ENCODE measurements at places on chromosomes 4 and X.

DNA sequence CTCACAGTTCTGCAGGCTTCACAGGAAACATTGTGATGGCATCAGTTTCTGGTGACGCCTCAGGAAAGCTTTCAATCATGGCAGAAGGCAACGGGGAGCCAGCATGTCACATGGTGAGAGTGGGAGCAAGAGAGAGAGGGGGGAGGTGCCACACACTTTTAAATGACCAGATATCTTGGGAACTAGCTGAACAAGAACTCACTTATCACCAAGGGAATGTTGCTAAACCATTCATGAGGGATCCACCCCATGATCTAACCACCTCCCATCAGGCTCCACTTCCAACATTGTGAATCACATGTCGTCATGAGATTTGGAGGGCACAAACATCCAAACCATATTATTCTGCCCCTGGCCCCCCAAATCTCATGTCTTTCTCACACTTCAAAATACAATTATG is 43.3 kb upstream of the GPR173 start:
- DNase-seq = no peak

GRCh38 chr4:162684998-162685397 is 481.7 kb downstream of the NAF1 start:
- no peak for DNase-seq

DNA sequence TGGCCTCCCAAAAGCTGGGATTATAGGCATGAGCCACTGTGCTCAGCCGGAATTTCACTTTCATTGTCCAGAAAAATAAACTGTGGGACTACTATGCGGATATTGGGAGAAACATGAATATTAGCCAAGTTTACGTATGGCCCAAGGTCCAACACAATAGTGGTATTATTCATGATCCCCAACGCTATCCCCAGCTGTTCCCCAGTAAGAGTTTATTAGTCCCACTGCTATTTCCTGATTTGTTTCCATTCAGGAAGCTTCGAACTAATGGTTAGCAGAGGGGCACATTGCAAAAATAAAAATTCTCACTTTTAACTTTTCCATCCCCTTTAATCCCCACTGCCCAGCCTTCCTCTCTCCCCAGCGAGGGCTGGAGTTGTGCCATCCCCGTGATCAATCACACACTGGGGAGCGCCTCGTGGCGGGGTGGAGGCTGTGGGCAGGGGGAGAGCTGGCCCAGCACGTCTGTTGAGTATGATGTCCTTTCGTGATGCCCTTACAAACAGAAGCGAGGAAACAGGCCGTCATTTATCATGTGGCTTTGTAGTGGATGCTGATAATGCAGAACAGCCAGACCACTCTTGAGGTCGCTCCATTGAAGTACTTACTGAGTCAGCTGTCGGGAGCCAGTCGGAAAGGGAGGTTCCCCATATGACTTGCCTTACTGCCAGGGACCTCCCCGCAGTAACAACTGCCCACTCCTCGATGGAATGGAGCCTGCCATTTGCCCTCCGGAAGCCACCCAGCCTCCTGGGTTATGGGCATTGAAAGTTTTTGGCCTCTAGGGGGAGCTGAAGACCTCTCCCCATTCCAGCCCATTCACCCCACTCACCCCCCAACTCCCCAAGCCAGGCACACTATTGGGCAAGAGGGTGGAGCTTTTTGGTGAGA is 117.0 kb downstream of the KDR start:
- no peak for DNase-seq

DNA sequence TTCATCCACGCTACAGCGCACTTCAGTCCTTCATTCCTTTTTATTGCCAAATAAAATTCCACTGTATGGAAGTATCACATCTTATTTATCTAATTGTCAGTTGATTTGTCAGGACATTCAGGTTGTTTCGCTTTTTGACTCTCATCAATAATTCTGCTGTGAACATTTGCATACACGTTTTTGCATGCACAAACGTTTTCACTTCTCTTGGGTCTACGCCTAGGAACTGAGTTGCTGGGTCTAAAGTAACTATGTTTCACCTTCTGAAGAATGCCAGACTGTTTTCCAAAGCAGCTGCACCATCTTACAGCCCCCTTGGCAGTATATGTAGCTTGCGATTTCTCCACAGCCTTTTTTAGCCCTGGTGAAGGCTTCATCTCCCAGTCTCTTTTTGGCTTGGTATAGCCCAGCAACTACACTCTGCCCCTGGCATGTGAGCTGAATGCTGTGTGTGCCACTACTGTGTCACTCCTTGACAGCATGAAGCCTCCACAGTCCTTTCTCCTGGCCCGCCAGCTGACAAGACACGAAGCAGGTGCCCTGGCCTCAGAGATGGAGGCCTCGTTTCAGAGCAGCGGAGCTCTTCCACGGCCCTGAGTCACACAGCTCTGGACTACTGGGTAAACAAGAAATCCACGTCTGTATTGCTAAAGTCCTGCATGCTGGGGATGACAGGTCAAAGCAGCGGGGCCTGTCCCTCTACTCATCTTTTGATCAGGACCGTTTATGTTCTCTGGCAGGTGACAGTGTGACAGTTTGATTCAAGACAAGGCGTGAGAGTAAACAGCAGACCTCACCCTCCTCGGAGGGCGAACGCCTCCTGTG is 75.5 kb downstream of the NSUN7 start:
- DNase-seq = no peak

- no peak for DNase-seq
Observed at GRCh38 chr4:56772134-56772533, 49.4 kb downstream of the SPINK2 start.

- no peak for DNase-seq
Observed at GRCh38 chr4:169660929-169661328, 40.6 kb downstream of the CLCN3 start.

DNA sequence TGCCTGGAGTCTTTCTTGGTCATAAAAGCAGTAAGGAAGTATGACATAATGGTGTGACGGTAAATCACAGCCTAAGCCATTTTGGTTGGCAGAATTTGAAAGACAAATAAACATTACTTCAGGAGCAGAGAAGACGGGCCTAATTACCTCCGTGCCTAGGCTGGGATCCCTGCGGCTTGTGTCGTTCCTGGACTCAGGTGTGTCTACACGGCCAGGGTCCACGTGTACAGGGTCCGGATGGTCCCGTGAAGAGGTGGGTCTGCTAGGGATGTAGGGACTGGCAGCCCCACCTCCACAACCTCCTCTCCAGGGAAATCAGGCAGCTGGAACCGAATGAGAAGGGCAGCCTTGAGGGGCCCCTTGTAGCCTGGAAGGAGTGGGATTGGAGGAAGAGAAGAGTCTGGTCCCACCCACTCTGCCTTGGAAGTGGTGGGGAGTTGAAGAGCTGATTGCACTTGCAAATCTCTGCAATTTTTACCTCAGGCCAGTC is 55.4 kb upstream of the PLAC1 start:
- DNase-seq = no peak

DNA sequence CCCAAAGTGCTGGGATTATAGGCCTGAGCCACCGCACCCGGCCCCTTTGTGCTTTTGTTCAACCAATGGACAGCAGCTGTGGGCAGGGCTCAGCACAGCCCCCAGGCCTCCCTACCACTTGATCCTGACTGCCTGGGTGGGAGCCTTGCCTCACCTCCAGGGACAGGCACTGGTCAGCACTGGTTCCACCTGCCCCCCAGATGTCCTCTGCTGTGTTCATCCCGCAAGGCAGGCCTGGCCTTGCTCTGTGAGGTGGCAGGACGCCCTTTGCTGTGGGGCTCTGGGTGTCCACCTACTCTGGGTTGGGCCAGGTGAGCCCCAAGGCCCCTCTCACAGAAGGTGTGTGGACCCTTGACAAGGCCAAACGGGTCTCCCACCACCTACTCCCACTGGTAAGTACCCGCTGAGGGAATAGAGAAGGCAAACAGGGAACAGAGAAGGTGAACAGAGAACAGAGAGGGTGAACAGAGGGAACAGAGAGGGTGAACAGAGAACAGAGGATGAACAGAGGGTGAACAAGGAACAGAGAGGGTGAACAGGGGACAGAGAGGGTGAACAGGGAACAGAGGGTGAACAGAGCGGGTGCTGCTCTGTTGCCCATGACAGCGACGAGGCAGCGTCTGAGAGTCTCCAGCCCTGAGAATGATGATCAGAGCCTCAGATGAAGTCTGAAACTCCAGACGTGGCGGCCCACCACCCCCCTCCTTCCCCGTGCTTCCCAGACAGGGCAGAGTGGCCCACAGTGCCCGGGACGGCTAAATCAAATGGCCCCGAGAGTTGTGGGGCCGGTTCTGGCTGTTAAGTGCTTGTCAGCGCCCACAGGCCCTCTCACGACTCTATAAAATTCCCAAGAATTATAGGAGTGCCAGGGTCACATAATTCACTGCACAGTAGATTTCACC is 55.0 kb upstream of the NKX1-1 start:
- DNase-seq = no peak

- no peak for DNase-seq
Observed at GRCh38 chr4:87078987-87079486, 141.4 kb downstream of the KLHL8 start.

DNA sequence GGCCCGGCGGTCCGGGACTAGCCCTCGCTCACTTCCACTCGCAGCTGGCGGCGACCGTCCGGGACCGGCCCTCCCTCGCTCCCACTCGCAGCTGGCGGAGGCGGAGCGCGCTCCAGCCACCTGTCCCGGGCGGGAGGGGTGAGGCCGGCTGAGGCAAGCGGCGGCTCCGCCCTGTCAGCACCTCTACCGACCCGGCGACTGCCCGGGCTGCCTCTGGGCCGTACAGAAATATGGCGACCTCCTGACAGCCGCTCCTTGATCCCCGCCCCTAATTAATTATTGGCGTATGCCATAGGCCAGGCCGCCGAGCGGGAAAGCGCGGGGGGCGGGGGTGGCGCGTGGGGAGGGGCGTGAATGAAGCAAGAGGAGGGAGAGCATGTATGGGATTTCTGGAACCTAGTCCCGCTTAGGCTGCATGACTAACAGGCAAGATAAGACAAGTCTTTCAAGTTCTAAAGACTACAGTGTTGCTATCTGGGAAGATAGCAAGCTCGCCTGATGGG is at the start of gene MORC4:
MORC4 (minus strand) TSS at position 200 of the 503 bp plus-strand sequence. CDS start 243 bp downstream, outside the sequence.
- DNase-seq = peak; percentile 89

GRCh38 chrX:119677654-119677981 is 15.3 kb downstream of the SEPTIN6 start:
- DNase-seq = no peak

DNA sequence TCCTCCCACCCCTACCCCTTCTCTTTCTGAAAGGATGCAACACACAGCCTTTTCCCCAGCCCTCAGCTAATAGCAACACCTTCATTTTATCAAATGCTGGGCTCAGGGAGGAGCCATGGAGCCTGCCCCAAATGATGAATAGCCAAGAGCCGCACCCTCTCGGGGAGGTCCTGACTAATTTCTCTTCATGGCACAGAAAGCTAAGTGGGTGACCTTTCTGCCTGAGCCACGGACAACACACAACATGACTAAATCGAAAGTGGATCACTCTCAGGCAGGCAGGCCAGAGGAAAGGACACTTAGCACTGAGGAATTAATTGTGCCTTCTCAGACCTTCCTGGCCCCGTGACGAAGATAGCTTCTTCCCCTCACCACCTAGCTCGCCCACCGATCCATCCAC is 165.1 kb upstream of the RAI2 start:
- DNase-seq = no peak

DNA sequence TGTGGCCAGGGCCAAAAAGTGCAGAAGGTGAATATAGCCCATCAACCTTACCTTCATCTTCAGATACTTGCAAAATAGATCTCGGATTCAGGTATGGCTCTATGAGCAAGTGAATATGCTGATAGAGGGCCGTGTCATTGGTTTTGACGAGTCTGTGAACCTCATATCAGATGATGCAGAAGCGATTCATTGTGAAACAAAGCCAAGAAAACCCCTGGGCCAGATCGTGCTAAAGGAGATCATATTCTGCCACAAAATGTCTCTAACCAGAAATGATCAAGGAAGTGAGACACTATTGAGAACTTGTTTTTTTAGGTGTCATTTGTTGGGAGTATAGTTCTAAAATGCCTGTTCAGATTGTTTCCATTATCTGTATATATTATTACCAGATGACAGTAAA is 48.3 kb downstream of the PDK3 start:
- no peak for DNase-seq

DNA sequence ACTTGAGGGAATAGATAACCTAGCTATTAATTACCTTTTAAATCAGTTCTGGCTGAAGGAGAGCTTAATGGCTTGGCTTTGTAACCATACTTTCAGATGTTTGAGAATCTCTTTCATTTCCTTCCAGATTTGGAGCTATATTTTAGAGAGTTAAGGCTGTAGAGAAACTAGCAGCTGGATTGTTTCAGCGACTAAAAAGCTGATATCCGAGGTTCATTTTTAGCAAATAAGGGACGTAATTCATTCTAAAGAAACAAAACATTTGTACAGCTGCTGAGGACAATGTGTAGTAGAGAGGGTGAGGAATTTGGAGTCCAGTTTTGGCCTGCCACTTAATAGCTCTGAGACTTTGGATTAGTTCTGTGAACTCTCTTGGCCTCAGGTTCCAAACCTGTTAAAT is 12.2 kb downstream of the OSTC start:
- no peak for DNase-seq
